Spinal cord (tissue), 10 donors: ENCODE measurements at places on chromosomes 5 and 9. TPM values are rescaled to one million over a fixed set of nuclear protein-coding genes. Genes with fewer than 3 reads are reported as not detected.

- H3K27ac ChIP-seq, result no peak overlapping the region
- no peak overlapping the region for H3K4me3 ChIP-seq
Observed at GRCh38 chr9:88775559-88775958, 215.7 kb upstream of the S1PR3 start.

DNA sequence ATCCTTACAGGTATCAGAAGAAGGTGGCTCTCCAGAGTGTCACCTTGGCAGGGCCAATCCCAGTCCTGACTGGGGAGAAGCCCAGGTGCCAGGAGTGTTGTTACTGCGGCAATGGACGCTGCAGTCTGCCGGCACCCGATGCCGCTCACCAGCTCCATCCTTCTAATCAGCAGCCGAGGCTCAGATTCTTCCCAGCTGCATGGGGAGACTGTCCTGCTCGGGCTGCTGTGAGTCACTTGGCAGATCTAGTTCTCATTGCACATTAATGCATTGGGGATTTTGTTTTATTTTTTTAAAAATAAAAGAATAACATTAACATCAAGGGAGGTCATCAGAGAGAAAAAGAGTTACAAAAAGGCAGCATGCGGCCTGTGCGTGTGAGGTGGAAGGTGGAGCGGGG lies 115.8 kb downstream of the MTX3 start:
- H3K4me3 ChIP-seq, result no peak overlapping the region
- H3K4me1 ChIP-seq, result no peaks in the 10 kb centered on the region
- H3K36me3 ChIP-seq, result no peaks in the 10 kb centered on the region
- H3K27me3 ChIP-seq, result no peaks in the 10 kb centered on the region

DNA sequence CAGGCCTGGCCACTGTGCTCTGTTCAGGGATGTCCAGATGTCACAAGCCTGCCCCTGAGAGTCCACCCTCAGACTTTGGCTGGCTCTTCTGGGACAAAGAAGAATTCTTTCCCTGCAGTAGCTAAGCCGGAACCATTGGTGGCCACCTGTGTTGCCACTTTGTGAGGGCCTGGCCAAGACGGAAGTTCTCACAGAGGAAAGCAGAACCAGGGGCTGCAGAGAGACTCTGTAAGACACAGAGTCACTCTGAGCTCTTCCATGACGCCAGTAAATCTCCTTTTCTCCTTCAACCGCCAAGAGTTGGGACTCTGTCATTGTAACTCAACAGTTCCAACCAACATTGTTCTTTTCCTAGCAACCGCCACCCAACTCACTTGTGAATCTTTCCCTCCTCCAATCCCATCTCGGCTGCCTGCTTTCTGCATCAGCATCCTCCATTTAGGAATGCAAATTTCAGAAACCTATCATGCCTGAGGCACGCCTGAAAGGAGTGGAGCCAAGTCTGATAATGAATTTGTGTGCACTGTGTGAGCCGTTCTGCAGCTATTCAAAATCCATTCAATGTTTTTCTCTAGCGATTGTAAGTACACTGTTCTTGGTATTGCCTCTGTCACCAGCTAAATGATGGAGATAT lies 37.8 kb upstream of the ATP6V1G1 start:
- no peak overlapping the region for H3K27ac ChIP-seq
- H3K4me1 ChIP-seq, result peaks cover 6% of the 10 kb centered on the region
- no peak overlapping the region for H3K4me3 ChIP-seq

Gene PLAC8L1
- polyA plus RNA-seq, result 2.4 TPM

Gene PCDHGA5
- 14.0 TPM for polyA plus RNA-seq

DNA sequence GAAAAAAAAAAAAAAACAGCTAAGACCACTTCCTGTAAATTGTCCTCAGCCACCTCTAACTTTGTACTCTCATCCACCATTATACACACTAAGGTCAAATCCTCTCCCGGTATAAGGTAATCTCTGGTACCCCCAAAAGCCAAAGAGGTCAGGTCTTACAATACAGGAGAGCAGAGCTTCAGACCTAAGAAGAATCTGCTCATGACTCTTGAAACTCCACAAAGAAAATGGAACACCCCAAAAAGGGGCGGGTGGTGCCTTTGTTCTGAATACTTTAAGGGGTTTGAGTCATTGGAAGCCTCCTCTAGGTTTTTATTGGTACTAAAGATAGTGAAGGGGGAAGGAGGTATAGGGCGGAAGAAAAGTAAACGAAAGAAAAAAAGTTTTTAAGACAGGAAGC lies 69.8 kb downstream of the COL15A1 start:
- no peak overlapping the region for H3K27ac ChIP-seq
- no peak overlapping the region for H3K4me3 ChIP-seq
- H3K4me1 ChIP-seq, result no peaks in the 10 kb centered on the region
- no peaks in the 10 kb centered on the region for H3K27me3 ChIP-seq
